Activated CD8-positive, alpha-beta T cell treated with anti-CD3 and anti-CD28 coated beads for 36 hours (primary cell): ENCODE measurements at places on chromosomes 16 and 17.

DNA sequence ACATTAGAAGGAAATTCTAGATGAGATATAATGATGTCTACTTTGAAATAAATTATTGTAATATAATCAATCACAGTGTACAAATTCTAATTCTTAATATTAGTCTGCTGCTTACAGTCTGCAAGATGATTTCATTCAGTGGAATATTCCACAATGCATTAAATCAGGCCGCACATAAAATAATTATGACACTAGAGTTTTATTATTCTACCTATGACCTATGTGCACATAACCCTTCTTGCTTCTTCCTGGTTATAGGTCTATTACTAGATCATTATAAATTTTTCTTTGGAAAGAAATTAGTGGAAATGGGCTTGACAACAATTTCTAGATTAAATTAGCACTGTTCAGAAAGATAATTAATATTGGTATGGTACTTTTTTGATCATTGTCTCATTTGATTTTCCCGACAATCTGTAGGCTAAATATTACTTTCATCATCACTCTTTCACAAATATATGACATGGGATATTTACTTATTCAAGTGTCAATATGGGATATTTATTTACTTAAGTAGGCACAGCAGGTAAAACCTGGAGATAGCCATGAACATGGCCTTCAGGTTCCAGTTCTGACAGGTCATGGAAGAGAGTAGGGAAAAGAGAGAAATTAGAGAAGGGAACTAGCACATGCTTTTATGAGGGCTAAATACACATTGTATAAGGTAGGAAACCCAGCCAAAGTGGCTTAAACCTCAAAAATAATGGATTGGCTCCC is 476.4 kb downstream of the TOX3 start:
- no peaks in the 10 kb centered on the region for H3K27me3 ChIP-seq
- no peak for DNase-seq
- no peak overlapping the region for H3K27ac ChIP-seq

GRCh38 chr17:81967533-81968395 is 6.8 kb upstream of the NOTUM start:
- peak overlapping the region; percentile 56 for H3K4me3 ChIP-seq
- peak overlapping the region; percentile 80 for H3K27ac ChIP-seq
- H3K36me3 ChIP-seq: no peaks in the 10 kb centered on the region
- H3K27me3 ChIP-seq: peaks cover under 1% of the 10 kb centered on the region

- no peak overlapping the region for H3K4me3 ChIP-seq
- H3K36me3 ChIP-seq: peaks cover 42% of the 10 kb centered on the region
- peaks cover 65% of the 10 kb centered on the region for H3K4me1 ChIP-seq
- no peaks in the 10 kb centered on the region for H3K27me3 ChIP-seq
- DNase-seq: no peak
Observed at GRCh38 chr16:50756473-50756872, 14.6 kb downstream of the CYLD start.

- H3K27me3 ChIP-seq: peaks cover 1% of the 10 kb centered on the region
- DNase-seq: no peak
- no peak overlapping the region for H3K27ac ChIP-seq
- peaks cover 51% of the 10 kb centered on the region for H3K4me1 ChIP-seq
- H3K36me3 ChIP-seq: peaks cover 1% of the 10 kb centered on the region
Observed at GRCh38 chr16:11203111-11203623, 52.8 kb downstream of the SOCS1 start.

DNA sequence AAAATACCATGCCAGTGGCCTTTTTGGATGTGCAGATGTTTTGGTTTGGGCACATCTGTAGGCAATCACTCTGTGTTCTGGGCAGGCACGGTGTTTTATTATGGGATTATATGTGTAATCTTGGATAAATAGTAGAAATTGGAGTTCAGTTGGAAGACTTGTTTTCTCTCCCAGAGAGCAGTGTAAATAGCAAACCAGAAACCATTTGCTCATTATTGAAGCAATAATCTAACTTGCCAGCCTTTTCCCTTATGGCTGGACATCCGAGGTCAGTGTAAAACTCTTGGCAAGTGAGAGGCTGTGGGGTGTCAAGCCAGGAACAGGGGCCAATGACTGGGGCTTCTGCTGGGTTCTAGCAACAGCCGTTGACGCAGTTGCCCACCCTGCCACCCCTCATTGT is 69.9 kb downstream of the IRX3 start:
- H3K36me3 ChIP-seq: no peaks in the 10 kb centered on the region
- DNase-seq: no peak
- H3K4me3 ChIP-seq: no peak overlapping the region
- no peaks in the 10 kb centered on the region for H3K4me1 ChIP-seq
- no peaks in the 10 kb centered on the region for H3K27me3 ChIP-seq

GRCh38 chr16:85316321-85316919 is 204.1 kb upstream of the CIBAR2 start:
- H3K4me1 ChIP-seq: peaks cover 7% of the 10 kb centered on the region
- H3K27ac ChIP-seq: no peak overlapping the region
- no peaks in the 10 kb centered on the region for H3K27me3 ChIP-seq
- H3K36me3 ChIP-seq: no peaks in the 10 kb centered on the region
- peak; percentile 60 for DNase-seq

DNA sequence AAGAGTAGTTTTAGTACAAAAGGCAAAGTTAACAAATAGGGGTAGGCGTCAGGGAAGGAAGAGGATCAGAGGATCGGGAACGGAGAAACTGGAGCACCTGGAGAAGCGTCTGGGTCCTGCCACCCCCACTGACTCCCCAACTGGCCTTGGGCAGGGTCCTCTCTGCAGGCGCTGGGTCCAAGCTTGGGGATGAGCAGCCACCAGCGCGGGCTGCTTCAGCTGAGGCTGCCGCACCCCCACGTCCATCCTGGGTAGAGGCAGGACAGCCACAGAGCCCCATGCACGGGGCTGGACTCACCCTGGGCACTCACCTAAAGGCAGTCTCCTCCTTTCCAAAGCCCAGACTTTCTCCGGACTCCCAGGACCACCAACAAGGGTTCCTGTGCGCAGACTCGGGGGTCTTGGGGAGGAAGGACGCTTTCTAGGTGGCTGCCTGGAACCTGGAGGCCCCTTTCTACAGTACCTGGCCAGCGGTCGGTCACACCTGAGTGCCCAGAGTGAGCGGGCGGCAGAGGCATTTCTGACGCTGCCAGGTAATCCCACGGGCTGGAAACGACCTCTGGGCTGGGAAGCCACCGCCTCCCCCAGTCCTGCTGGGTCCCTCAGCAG is 1.1 kb downstream of the HS3ST6 start:
- no peaks in the 10 kb centered on the region for H3K4me1 ChIP-seq
- peaks cover 42% of the 10 kb centered on the region for H3K27me3 ChIP-seq
- no peak overlapping the region for H3K4me3 ChIP-seq
- H3K27ac ChIP-seq: no peak overlapping the region

GRCh38 chr17:66317629-66318028 is 15.2 kb downstream of the PRKCA start:
- peaks cover 53% of the 10 kb centered on the region for H3K4me1 ChIP-seq
- H3K36me3 ChIP-seq: peaks cover 64% of the 10 kb centered on the region
- no peak overlapping the region for H3K4me3 ChIP-seq
- H3K27me3 ChIP-seq: no peaks in the 10 kb centered on the region

DNA sequence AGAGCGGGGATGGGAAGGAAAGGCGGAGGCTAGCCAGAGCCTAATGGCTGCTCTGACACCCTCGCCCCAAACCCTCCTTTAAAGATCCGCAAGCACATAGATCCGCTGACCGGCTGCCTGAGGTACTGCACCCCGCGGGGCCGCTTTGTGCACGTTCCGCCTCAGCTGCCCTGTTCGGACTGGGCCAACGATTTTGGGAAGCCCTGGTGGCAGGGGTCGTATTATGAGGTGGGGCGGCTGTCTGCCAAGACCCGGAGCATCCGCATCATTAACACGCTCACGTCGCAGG is 663 bp downstream of the CYB5D1 start:
- H3K4me3 ChIP-seq: no peak overlapping the region
- H3K4me1 ChIP-seq: peaks cover 31% of the 10 kb centered on the region
- no peaks in the 10 kb centered on the region for H3K27me3 ChIP-seq
- peak; percentile 54 for DNase-seq

DNA sequence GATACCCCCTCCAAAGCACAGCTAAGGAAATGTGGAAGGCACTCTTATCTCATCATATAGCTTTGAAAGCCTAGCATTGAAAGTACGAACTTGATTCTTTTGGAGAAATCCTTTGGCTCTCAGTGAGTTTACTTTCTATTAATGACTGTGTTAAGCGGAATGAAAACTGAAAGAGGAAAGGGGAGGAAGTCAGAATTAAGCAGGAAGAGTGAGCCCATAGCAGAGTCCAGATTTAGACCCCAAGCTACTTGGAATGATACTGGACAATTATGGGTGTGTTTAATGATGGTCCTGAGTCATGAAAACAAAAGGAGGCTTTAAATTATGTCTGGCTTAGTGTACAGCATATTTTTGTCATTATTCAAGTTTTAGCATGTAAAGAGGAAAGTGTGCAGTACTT is 42.2 kb downstream of the TENT4B start:
- H3K36me3 ChIP-seq: peaks cover 4% of the 10 kb centered on the region
- no peak for DNase-seq
- no peaks in the 10 kb centered on the region for H3K27me3 ChIP-seq
- peak overlapping the region; percentile 22 for H3K27ac ChIP-seq

DNA sequence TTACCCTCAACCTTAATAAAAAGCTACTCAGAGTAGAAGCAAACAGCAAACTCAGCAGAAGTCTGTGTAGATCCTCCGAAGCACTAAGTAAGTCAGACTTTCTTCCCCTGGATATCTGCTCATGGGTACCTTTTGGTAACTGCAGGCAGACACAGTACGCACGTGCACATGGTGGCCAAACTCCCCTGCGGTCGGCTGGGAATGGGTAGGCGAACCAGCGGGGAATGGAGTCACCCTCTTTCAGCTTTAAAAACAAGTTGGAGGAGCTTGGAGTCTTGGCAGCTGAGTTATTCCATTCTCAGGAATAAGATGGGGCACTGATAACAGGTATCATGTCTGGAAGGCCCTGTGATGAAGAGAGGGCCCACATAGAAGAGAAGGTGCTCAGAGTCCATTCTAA is 16.3 kb downstream of the CYB561 start:
- no peak overlapping the region for H3K4me3 ChIP-seq
- no peak for DNase-seq
- no peak overlapping the region for H3K27ac ChIP-seq

GRCh38 chr16:808085-808386 is 7.5 kb upstream of the GNG13 start:
- peak overlapping the region; percentile 97 for H3K27ac ChIP-seq
- no peak for DNase-seq
- peak overlapping the region; percentile 98 for H3K4me3 ChIP-seq
- H3K27me3 ChIP-seq: peaks cover 7% of the 10 kb centered on the region
- peaks cover 11% of the 10 kb centered on the region for H3K4me1 ChIP-seq

DNA sequence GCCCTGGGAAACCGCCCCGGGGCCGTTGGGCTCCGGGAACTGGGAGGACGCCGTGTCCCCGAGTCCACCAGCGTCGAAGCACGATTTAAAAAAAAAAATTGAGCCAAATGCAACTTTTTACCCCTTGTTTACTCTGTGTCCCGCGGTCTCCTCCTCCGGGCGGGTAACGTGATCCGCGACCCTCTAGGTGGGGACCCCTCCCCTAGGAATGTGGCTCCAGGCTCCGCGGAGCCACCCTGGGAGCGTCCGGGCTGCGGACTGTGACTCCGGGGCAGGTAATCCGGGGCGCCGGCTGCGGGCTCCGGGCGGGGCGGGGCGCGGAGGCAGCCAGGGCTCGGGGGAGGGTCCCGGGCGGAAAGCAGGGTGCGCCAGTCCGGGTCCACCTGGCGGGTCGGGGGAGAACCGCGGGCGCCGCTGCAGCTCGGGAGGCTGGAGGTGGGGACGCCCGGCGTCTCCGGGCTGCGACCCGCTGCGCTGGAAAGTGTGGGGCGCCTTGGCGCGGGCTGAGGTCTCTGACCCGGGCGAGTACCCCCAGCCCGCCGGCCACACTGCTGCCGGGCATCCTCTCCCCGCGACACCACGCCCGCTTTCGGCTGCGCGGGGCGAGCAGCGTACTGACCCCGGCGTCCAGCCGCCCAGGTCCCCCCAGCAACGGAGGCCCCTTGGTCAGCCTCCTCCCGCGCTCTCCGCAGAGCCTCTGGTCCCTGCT is 852 bp upstream of the HELZ start:
- H3K4me1 ChIP-seq: peaks cover 39% of the 10 kb centered on the region
- peak; percentile 52 for DNase-seq
- peaks cover 5% of the 10 kb centered on the region for H3K27me3 ChIP-seq
- peak overlapping the region; percentile 68 for H3K27ac ChIP-seq
- peaks cover 15% of the 10 kb centered on the region for H3K36me3 ChIP-seq

- H3K27me3 ChIP-seq: no peaks in the 10 kb centered on the region
- H3K36me3 ChIP-seq: no peaks in the 10 kb centered on the region
- no peak for DNase-seq
- peaks cover 13% of the 10 kb centered on the region for H3K4me1 ChIP-seq
- no peak overlapping the region for H3K4me3 ChIP-seq
Observed at GRCh38 chr17:72927146-72927545, 165.3 kb downstream of the SLC39A11 start.

GRCh38 chr17:76521262-76521661 is 16.2 kb downstream of the CYGB start:
- H3K27ac ChIP-seq: no peak overlapping the region
- peaks cover 18% of the 10 kb centered on the region for H3K4me1 ChIP-seq
- DNase-seq: no peak
- H3K4me3 ChIP-seq: no peak overlapping the region
- H3K36me3 ChIP-seq: no peaks in the 10 kb centered on the region
- no peaks in the 10 kb centered on the region for H3K27me3 ChIP-seq

DNA sequence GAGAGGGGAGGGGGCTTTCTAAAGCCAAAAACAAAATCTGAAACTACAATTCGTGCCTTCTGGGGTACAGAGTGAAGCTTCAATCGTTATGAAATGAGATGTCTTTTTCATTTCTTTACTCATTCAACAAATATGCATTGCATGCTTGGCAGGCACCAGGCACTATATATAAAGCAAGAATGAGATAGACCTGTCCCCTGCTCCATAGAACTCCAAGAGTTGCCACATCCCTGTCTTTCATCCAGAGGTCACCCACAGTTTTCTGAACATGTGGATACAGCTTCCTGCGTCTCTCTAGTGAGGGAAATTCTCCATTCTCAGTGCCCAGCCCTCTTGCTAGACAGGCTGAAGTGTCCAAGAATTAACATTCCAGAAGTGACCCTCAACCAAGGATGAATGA is 343.2 kb upstream of the MAF start:
- no peaks in the 10 kb centered on the region for H3K4me1 ChIP-seq
- H3K27me3 ChIP-seq: peaks cover 2% of the 10 kb centered on the region
- H3K27ac ChIP-seq: no peak overlapping the region
- H3K4me3 ChIP-seq: no peak overlapping the region
- no peak for DNase-seq

- peaks cover under 1% of the 10 kb centered on the region for H3K4me1 ChIP-seq
- no peak for DNase-seq
- no peak overlapping the region for H3K4me3 ChIP-seq
- no peaks in the 10 kb centered on the region for H3K36me3 ChIP-seq
- H3K27me3 ChIP-seq: peaks cover 11% of the 10 kb centered on the region
Observed at GRCh38 chr17:46984892-46985291, 5.8 kb upstream of the RPRML start.

GRCh38 chr17:43366891-43367736 is 31.7 kb upstream of the ARL4D start:
- H3K4me1 ChIP-seq: peaks cover 49% of the 10 kb centered on the region
- peak overlapping the region; percentile 97 for H3K4me3 ChIP-seq
- H3K27ac ChIP-seq: peak overlapping the region; percentile 100
- DNase-seq: peak; percentile 49

DNA sequence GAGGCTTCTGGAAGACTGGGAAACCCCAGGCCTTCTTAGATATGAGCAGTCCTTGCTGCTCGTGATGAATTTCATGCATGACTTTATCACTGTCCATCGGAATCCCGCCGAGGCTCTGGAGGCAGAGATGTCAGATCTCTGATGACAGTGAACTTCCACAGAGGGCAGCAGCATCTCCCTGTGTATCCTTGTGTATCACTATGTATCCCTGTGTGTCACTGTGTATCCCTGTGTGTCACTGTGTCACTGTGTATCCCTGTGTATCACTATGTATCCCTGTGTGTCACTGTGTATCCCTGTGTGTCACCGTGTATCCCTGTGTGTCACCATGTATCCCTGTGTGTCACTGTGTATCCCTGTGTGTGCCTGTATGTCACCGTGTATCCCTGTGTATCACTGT is 160.2 kb upstream of the CHMP6 start:
- peaks cover 7% of the 10 kb centered on the region for H3K36me3 ChIP-seq
- peak overlapping the region; percentile 96 for H3K27ac ChIP-seq
